ENCODE measurements at places on chromosomes 4 and X.
A peak's percentile ranks its signal among the peaks of the same experiment; 100 is the strongest.

- no peak for DNase-seq
Measured at GRCh38 chr4:105666693-105667092, 41.8 kb downstream of the INTS12 start.

DNA sequence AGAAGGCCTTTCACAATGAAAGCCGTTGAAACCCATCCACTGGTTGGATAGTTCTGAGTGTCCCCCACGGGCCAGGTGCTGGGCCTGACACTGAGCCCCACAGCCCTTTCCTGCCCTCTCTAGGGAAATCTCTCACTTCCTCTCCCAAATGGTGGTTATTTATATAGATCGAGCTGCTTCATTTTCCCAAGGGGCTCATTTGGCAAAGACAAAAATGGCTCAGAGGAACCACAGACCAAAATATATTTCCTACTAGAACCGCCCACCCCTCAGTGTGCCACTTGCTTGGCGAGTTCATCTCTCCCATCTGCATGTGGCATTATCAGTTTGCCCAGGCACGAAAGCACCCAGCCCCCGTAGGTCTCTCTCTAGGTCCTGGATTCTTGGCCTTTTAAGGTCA, 53.3 kb upstream of the STIM2 start:
- no peak for DNase-seq

DNA sequence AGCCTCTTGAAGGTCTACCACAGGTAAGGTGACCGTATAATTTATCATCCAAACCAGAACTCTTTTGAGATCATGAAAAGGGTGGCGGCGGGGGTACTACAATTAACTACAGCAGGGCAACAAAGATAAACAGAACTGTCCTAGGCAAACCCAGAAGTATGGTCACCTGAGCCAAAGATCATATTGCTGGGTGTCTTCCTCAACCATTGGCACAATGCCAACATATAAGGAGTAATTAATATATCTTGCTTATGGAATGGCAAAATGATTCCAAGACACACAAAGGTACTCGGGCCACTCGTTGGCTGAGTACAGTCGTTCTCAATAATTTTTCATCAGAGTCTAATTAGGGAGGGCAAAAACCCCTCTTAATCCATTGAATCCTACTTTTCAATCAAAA, 273.3 kb downstream of the QDPR start:
- no peak for DNase-seq

DNA sequence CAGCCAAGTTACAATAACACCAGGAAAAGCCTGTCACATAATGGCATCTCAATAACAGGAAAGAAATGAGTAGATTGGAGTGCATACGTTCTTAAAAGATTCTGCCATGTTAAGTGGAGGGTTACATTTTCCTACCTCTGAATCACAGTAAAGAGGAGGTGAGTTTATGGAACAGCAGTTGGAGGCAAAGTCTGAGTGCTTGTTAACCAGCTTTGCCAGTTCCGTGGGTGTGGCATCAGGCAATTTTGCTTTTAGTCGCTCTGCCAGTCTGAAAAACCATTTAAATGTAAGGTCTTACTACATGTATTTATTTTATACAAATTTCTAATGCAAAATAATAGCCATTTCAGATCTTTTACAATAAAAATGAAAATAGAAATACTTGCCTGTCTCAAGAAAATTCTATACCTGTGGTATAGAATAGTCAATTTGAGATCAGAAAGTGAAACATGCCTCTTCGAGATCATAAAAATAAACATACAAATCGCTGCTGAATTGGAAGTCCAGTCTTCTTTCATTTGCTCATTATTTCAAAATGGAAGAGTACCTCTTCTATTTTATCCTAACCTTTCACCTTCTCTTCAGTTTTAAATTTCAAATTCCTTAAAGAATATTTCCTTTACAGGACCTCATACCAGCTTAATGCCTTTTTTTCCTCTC, 31.4 kb downstream of the GC start:
- DNase-seq, result no peak

DNA sequence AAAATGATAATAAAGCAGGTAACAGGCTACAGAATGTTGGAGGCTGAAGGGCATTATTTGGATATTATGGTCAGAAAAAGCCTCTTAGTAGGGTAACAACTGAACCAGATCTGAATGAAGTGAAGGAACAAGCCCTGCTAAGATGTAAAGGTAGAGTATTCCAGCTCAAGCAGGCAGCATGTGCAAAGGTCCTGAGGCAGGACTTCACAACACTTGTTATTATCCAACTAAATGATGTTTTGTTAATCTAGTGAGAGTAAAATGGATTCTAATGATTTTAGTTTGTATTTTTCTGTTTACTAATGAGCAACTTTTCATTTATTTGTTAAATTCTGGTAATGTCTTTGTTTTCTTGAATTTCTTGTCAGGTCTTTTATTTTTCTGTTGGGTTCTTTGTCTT, 35.7 kb downstream of the RAB33B start:
- no peak for DNase-seq

DNA sequence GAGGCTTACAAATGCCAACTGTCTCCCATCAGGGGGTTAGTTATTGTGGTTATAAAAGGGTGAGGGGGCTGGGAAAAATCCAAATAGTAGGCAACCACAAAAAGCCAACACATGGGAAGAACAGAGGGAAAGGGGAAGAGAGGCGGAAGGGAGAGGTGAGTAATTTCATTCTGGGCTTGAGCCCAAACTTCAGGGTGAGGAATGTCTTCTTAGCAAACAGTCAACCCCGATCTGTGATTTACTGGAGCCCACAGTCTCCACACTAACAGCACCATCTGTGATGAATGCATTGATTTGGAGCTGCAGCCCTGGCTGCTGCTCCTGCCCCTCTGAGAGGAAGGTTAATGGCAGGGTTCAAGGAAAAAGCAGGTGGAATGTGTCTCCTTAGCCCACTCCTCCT, 162.2 kb upstream of the GPR101 start:
- DNase-seq, result no peak

GRCh38 chr4:57037982-57038604, 59.4 kb downstream of the POLR2B start:
- DNase-seq, result peak; percentile 51
